Uterus (tissue), 4 donors: ENCODE measurements at places on chromosomes 12 and 14. TPM values are rescaled to one million over a fixed set of nuclear protein-coding genes. Genes with fewer than 3 reads are reported as not detected.

DNA sequence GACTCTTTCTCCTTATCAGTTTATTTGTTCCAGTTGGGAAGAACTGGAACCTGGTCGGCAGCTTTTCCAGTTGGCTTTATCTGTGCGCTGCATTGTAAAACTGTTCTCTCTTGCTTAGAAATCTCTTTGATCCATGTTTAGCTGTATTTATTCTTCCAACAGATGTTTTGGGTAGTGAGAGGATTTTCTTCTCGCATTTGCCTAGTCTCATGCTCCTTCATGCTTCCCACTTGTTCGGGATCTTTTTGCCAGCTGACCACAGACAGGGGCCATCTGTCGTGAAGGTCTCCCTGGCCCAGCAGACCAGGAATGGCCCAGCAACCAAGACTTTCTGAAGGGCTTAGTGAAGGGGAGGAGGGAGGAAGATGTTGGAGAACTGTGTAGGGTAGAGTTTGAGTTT, 21.6 kb downstream of the NTF3 start:
- no peak overlapping the region for H3K4me3 ChIP-seq

DNA sequence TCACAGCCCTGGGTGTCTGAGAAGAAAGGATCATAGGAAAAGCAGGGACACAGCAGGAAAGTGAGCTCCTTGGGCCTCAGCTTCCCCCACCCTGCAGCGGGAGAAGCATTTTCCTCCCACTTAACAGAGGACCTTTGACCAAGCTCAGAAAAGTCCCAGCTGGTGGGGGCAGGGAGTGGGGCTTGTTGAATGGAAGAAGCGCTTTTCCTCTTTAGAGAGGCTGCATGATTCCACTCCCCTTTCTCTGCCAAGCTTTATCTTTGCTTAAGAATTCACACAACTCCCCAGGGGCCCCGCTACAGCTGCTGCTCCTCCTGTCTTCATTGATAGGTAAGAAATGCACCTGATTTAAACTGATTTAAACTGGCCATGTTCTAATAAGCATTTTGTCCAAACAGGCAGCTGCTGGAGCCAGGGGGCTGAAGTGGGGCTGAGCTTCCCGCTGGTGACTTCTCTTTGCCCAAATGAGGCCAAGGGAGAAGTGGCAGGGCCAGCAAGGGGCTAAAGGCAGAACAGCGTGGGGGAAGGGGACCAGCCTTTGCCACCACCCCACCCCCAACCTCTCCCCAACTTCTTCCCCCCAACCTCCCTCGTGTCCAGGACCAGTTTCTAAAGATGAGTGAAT, 1.7 kb upstream of the PAPLN start:
- H3K27me3 ChIP-seq = no peaks in the 10 kb centered on the region
- no peaks in the 10 kb centered on the region for H3K4me1 ChIP-seq
- H3K4me3 ChIP-seq = no peak overlapping the region
- peak overlapping the region; percentile 39 for H3K27ac ChIP-seq

- no peak overlapping the region for H3K27ac ChIP-seq
- DNase-seq = no peak
- H3K4me3 ChIP-seq = no peak overlapping the region
- no peaks in the 10 kb centered on the region for H3K36me3 ChIP-seq
Observed at GRCh38 chr12:4449851-4450221, 4.2 kb upstream of the FGF6 start.

DNA sequence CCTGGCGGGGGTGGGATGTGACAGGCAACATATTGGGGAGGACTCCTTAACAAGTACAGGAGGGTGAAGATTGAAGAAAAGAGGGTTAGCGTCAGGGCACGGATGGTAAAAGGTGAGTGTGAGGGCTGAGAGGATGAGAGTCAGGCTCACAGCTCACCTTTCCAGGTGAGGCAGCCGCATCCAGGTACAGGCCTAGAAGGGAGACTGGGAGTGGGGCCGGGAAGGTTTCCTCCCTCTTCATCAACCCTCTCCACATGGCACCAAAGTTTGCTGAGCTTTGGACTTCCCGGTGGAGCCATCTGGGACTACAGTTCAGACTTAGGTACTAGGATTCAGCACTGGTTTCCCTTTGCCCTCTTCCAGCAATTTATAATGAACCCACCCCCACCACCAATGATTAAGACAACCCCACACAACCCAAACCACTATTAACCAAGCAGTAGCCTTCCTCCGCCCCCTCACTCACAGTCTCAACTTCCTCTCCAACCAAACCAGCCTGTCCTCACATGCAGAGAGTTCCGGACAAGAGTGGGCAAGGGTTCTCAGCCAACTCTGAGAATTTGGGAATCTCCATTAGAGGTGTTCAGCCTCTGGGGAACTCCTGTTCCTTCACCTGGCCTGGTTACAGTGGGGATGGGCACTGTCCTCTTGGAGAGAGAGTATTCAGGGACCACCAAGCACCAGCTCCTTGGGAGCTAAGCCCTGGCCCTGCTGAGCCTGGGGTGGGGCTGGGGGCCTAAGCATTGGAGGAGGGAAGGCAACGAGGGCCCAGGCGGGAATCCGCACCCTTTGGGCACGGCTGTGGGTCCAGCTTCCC, 2.4 kb upstream of the HOXC4 start:
- H3K27me3 ChIP-seq = peaks cover 38% of the 10 kb centered on the region
- H3K36me3 ChIP-seq = no peaks in the 10 kb centered on the region
- H3K4me3 ChIP-seq = no peak overlapping the region
- no peak for DNase-seq

DNA sequence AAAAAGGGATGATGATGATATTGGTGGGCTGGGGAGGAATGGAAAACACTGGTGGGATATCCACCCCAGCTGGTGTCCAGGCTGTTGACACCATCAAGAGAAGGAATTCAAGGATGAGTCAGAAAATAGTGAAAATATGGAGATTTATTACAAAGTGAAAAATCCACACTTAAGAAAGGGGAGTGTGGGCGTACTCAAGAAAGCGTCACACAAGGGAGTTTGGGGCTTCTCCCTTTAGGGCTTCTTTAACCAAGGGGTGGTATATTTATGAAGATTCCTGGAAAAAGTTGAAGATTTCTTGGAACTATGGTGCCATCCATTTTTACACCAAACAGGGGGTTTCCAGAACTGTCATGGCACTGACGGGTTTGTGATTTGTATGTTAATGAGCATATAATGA, 63.1 kb upstream of the ARID2 start:
- no peaks in the 10 kb centered on the region for H3K4me1 ChIP-seq
- no peak overlapping the region for H3K4me3 ChIP-seq
- H3K27ac ChIP-seq = no peak overlapping the region
- no peaks in the 10 kb centered on the region for H3K36me3 ChIP-seq

- H3K27me3 ChIP-seq = no peaks in the 10 kb centered on the region
- H3K4me3 ChIP-seq = no peak overlapping the region
- no peaks in the 10 kb centered on the region for H3K36me3 ChIP-seq
- peaks cover 26% of the 10 kb centered on the region for H3K4me1 ChIP-seq
- H3K27ac ChIP-seq = peak overlapping the region; percentile 46
Observed at GRCh38 chr12:116142936-116143898, 134.3 kb downstream of the MED13L start.

DNA sequence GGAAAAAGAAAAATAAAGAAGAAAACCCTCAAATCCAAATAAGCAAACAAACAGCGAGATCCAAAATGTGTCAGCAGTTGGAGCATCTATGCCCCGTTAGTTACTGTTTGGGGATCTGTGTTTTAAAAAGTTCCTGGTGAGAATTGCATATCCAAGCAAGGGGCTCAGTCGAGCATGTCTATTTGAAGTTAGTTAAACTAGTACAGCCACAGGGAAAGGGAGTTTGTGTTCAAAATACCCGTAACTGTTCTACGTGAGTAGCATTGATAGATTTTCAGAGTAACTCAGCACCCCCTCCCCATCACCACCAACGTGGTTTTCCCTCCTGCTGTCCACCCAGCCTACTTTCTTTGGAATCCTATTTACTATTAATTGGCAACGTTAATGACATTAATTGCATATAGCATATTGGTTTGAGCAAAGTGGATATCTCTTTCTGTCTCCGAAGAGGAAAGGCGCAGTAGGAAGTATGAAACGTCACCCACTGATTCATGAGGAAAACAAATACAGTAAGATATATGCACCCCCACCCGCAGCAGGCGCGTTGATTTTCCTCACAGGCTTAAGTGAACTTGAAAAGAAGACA, 1.5 kb downstream of the NPAS3 start:
- peak overlapping the region; percentile 46 for H3K4me3 ChIP-seq
- peaks cover under 1% of the 10 kb centered on the region for H3K4me1 ChIP-seq
- no peak for DNase-seq
- H3K27ac ChIP-seq = peak overlapping the region; percentile 88
- H3K36me3 ChIP-seq = no peaks in the 10 kb centered on the region

GRCh38 chr12:12017135-12017581, 53.6 kb upstream of the BCL2L14 start:
- no peaks in the 10 kb centered on the region for H3K4me1 ChIP-seq
- no peak overlapping the region for H3K27ac ChIP-seq
- no peak overlapping the region for H3K4me3 ChIP-seq
- H3K36me3 ChIP-seq = no peaks in the 10 kb centered on the region
- no peak for DNase-seq

DNA sequence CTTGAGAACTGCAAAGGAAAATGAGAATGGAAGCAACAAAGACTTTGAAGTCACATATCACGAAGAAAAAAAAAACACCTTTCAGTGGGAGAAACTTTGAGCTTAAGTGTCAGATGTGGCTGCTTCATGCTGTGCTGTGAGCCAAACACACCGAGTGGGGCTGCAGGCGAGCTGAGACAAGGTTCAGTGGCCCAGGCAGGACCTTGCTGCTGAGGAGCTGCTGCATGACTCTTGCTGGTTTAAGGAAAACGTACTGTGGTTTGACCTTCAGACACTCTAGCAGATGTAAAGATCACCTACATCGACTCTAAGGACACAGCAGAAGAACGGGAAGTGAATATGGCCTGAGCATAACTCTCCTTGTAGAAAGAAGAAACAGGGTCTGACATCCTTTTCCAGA, 118.1 kb upstream of the OR4E1 start:
- no peak overlapping the region for H3K27ac ChIP-seq
- no peaks in the 10 kb centered on the region for H3K36me3 ChIP-seq
- no peaks in the 10 kb centered on the region for H3K4me1 ChIP-seq

DNA sequence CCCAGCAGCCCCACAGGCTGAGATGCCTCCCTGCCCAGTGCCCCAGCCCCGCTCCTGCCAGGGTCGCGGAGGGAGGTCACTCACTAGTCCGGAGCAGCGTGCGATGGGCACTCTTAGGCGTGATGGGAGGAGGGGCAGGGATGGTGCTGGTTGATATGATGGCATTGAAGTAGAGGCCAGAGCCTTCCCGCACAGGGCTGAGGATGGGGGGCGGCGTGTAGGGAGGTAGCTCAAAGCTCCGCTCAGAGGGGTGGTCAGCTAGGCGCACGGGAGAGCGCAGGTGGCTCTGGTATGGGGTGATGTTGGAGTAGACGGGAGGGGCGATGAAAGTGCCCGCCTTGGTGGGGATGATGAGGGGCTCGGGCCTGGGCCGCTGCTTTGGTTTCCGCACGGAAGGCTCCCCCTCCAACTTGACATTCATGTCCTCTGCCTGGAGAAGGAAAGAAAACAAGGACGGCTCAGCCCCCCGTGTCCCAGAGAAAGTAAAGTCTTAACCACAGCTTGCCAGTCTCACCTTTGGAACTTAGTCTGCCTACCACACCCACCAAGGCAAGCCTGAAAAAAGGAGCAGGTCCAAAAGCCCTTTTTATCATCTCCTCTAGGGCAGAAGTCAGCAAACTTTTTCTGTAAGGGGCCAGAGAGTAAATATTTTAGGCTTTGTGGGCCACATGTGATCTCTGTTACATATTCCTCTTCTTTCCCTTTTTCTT, 15.5 kb upstream of the PNMA1 start:
- H3K4me1 ChIP-seq = peaks cover 21% of the 10 kb centered on the region
- no peak overlapping the region for H3K4me3 ChIP-seq
- H3K27ac ChIP-seq = peak overlapping the region; percentile 68
- H3K27me3 ChIP-seq = no peaks in the 10 kb centered on the region
- H3K36me3 ChIP-seq = no peaks in the 10 kb centered on the region

- no peaks in the 10 kb centered on the region for H3K27me3 ChIP-seq
- DNase-seq = no peak
- H3K36me3 ChIP-seq = no peaks in the 10 kb centered on the region
- no peak overlapping the region for H3K27ac ChIP-seq
Observed at GRCh38 chr12:5038781-5039311, 4.8 kb upstream of the KCNA5 start.

- no peak for DNase-seq
- H3K36me3 ChIP-seq = no peaks in the 10 kb centered on the region
- H3K4me1 ChIP-seq = no peaks in the 10 kb centered on the region
- no peaks in the 10 kb centered on the region for H3K27me3 ChIP-seq
- H3K4me3 ChIP-seq = no peak overlapping the region
- H3K27ac ChIP-seq = no peak overlapping the region
Observed at GRCh38 chr12:127728285-127728684, 538.7 kb upstream of the TMEM132C start.

DNA sequence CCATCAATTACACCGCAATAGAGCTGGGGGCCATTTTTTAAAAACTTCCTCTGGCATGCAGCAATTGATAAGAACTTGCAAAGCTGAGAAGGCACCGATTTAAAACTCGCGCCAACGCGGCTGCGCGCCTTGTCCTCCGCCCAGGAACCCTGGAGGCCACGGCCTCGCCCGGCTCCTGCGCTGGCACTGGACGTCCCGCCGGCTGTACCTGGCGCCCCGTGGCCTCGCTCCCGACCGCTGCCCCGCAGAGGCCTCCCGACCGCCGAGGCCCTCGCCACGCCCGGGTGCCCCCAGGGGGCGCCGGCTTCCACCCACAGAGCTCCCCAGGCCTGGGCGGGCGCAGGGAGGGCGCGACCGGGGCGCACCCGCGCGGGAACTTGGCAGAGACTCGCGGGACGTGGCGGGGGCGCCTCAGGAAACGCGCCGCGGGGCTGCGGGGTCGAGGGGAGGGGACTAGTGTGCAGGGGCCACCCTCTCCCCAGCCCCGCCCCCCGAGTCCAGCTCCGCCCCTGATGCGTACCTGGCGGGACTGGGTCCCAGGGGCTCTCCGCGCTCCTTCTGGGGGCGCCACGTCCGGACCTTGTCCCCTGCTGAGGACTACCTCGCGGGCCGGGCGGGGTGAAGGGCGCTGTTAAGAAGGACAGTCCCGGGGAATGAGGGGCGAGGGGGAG, 65.7 kb downstream of the TNFAIP2 start:
- DNase-seq = peak; percentile 60
- peak overlapping the region; percentile 45 for H3K27ac ChIP-seq
- H3K36me3 ChIP-seq = no peaks in the 10 kb centered on the region
- H3K4me3 ChIP-seq = peak overlapping the region; percentile 21
- H3K4me1 ChIP-seq = no peaks in the 10 kb centered on the region
- H3K27me3 ChIP-seq = no peaks in the 10 kb centered on the region

GRCh38 chr14:76352639-76353281, 23.2 kb upstream of the ESRRB start:
- no peak overlapping the region for H3K4me3 ChIP-seq
- no peaks in the 10 kb centered on the region for H3K4me1 ChIP-seq
- peak; percentile 44 for DNase-seq

GRCh38 chr14:71742485-71742884, 189.7 kb upstream of the RGS6 start:
- DNase-seq = no peak
- H3K36me3 ChIP-seq = no peaks in the 10 kb centered on the region
- H3K27me3 ChIP-seq = no peaks in the 10 kb centered on the region
- no peak overlapping the region for H3K27ac ChIP-seq

GRCh38 chr14:54565785-54566409, 1.0 kb upstream of the SAMD4A start:
- H3K4me1 ChIP-seq = no peaks in the 10 kb centered on the region
- H3K4me3 ChIP-seq = peak overlapping the region; percentile 71
- H3K27ac ChIP-seq = peak overlapping the region; percentile 100
- peak; percentile 98 for DNase-seq

Gene MMP17
- total RNA-seq = 17.4 TPM

Gene FAM222A
- 3.5 TPM for total RNA-seq

Gene CLEC4D
- not detected for total RNA-seq

Gene OR4L1
- not detected for total RNA-seq

Gene TAS2R31
- total RNA-seq = 0.59 TPM

Gene SUDS3
- total RNA-seq = 74.3 TPM

Gene KLHL33
- 2.8 TPM for total RNA-seq
